ENCODE measurements at places on chromosomes 11 and 22. TPM values are rescaled to one million over a fixed set of nuclear protein-coding genes. Genes with fewer than 3 reads are reported as not detected.
A peak's percentile ranks its signal among the peaks of the same experiment; 100 is the strongest.

PCF11 gene
- 32.0 TPM for total RNA-seq

MMP10 gene
- not detected for total RNA-seq

WT1 gene
- total RNA-seq = 4.3 TPM

TYR gene
- not detected for total RNA-seq

UBQLNL gene
- total RNA-seq = not detected

ACTN3 gene
- total RNA-seq = not detected

FGF3 gene
- total RNA-seq = not detected

CHRDL2 gene
- 7.0 TPM for total RNA-seq

FOSL1 gene
- total RNA-seq = 13.7 TPM

MRGPRX4 gene
- not detected for total RNA-seq

P2RY2 gene
- 22.0 TPM for total RNA-seq

ELMOD1 gene
- total RNA-seq = not detected

ANGPTL5 gene
- total RNA-seq = 0.51 TPM

DNA sequence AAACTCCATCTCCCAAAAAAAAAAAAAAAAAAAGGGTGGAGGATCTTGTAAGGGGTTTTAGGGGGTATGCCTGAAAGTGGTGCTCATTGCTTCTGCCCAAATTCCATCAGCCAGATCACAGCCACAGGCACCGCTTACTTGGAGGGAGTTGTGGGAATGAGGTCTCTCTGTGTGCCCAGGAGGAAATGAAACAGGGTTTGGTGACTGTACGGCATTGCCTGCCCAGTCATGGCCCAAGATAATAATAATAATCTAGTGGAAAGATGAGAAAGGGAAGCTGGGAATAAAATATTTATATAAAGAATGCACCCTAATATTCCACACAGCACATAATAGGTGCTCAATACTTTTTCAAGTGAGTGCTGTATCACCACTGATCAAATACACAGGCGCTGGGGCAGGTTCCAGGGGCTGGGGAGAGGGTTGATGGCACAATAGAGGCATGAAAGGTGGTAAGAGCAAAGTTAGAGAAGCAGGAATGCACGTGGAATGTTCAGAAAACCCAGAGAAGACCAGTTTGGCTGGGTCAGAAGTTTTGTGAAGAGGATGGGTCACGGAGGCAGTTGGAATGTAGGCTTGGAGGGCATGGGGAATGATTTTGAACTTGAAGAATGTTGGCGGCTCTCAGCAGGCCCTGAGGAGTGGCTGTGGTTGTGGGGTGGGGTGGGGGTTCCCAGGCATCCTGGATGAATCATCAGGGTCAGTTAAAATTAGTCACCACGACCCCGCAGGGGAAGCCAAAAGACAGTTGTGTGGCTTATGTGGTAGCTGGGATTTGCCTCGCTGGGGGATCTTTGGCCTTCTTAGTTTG, 12.5 kb upstream of the MB start:
- DNase-seq = peak; percentile 77

- no peak for DNase-seq
Observed at GRCh38 chr11:14774721-14775120, 117.3 kb downstream of the CYP2R1 start.

DNA sequence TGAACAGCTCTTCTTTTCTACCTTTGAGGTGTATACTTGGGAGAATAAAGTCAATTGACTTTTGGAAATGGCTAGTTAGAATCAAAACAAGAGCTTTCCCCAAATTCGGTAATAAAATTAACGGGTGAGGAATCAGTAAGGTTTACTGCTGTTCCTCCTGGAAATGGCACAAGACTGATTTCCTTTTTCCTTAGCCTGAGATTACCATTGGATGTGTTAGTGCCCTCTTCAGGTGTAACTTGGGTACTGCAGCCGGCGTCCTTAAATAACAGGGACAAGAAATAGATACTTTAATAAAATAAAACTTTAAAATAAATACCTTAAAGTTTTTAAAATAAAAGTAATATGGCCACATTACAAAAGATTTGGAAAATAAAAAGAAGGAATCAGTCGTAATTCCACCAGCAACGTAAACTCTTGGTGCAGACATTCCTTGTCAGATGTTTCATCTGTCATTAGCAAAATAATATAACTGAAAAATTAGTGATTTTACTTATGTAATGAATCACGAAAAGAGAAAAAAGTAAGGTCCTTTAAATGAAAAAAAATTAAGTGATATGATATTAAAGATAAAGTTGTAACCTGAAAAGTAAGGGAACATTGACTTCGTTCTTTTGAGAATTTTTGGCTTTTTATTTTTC, 29.7 kb downstream of the ZFTA start:
- DNase-seq = peak; percentile 60

- DNase-seq = no peak
Observed at GRCh38 chr11:118064956-118065355, 11.9 kb upstream of the TMPRSS4 start.

GRCh38 chr11:45379162-45379863, 93.2 kb upstream of the SYT13 start:
- DNase-seq = no peak

DNA sequence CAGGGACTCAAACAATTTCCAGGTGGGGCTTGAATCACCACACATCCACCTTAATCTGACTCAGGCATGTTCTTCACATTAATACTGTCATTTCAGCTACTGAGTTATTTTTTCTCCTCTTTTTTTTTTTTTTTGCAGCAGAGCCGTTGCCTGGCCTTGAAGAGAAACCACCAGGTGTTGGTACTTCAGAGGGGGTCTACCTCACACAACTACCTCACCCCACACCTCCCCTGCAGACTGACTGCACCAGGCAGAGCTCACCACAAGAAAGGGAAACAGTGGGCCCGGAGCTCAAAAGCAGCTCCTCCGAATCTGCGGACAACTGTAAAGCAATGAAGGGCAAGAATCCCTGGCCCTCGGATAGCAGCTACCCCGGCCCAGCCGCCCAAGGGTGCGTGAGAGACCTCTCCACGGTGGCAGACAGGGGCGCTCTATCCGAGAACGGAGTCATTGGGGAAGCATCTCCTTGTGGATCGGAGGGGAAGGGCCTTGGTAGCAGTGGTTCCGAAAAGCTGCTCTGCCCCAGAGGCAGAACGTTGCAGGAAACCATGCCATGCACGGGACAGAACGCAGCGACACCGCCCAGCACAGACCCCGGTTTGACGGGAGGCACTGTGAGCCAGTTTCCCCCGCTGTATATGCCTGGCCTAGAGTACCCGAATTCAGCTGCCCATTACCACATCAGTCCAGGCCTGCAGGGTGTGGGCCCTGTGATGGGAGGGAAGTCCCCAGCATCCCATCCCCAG, 15.1 kb upstream of the SLC25A18 start:
- no peak for DNase-seq

GRCh38 chr11:60280412-60280811, at the start of gene MS4A4A:
TSS of gene MS4A4A (plus strand) at chr11:60280666. CDS start at chr11:60280676, 10 bp downstream.
- DNase-seq = no peak

GRCh38 chr22:30294066-30294465, 4.8 kb upstream of the CASTOR1 start:
- DNase-seq = no peak

GRCh38 chr22:35540595-35541253, at the start of gene RASD2:
TSS of gene RASD2 (plus strand) at chr22:35540831. CDS start at chr22:35546810, 5,979 bp downstream.
- DNase-seq = peak; percentile 69

GRCh38 chr11:69018924-69019323, 5.9 kb upstream of the MRGPRF start:
- DNase-seq = no peak

DNA sequence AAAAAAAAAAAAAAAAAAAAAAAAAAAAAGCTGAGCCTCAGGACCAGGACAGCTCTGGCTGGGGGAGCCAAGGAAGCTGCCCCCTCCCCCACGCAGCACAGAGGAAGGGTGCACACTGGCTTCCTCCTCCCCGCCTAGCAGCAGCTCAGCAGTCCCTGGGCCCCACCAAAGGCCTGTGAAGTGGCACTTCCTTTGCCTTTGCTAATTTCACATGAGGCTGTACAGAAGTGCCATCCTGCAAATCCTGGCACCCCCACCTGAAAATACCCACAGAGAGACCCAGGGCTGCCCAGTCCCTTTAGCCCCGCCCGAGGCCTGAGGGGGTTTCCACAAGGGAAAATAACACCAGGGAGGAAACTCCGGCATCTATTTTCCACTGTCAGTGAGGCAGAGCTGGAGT, 3.9 kb downstream of the RHOG start:
- DNase-seq = peak; percentile 73

GRCh38 chr11:114289779-114290178, 6.4 kb upstream of the NNMT start:
- no peak for DNase-seq

- DNase-seq = no peak
Observed at GRCh38 chr11:8930456-8931175, 2.1 kb downstream of the C11orf16 start.

- no peak for DNase-seq
Observed at GRCh38 chr11:109902764-109903433, 190.3 kb upstream of the ZC3H12C start.

DNA sequence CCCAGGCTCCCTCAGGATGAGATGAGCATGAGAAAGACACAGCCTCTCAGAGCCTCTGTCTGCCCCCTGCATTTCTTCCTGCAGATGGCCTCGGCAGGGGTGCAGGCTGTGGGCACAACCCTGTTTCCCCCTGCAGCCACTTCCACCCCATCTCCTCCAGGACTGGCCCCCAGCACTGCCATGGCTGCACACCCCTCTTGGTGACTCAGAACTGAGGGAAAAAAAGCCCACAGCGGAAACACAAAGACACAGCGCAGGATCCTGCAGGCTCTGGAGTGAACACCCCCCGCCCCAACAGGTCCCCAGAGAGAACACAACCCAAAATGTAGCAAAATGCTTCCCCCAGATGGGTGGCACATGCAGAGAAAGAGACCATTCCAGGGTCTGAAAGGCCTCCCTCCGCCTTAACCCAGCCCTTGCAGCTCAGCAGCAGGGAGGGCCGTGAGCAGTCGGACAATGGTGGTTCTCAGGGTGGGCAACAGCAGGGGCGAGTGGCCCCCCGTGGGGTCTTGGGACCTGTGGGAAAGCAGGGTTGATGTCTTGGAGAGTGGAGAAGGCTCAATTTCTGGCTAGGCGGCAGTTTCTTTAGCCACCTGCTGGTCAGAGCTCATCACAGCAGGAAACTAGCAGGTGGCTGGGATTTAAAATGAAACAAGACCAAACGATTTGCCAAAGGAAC, 8.0 kb downstream of the TUBGCP6 start:
- no peak for DNase-seq

DNA sequence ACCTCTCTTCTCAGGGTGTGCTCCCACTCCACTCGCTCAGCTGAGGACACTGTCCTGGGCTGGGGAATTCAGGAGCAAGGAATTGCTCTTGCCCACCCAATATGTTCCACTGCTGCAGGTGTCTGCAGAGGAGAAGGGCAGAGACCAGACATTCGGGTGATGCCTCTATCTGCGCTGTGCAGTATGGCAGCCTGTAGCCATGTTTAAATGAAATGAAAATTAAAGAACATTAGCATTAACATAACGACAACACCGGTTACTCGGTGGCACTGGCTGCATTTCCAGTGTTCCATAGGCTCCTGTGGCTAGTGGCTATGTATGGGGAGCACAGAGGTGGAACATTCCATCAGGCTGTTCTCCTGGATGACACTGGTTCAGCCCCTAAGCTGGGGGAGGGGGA, 104.4 kb downstream of the NECTIN1 start:
- no peak for DNase-seq

DNA sequence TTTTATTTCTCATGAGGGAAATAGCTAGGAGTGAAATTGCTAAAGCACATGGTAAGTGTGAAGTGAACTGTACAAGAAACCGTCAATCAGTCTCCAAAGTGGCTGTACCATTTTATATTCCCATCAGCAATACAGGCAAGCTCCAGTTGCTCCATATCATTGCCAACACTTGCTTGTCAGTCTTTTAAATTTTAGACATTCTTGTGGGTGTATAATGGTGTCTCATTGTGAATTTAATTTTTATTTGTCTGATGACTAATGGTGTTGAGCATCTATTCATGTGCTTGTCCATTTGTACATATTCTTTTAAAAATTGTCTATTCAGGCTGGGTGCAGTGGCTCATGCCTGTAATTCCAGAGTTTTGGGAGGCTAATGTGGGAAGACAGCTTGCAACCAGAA, 34.1 kb upstream of the SMCO4 start:
- no peak for DNase-seq

DNA sequence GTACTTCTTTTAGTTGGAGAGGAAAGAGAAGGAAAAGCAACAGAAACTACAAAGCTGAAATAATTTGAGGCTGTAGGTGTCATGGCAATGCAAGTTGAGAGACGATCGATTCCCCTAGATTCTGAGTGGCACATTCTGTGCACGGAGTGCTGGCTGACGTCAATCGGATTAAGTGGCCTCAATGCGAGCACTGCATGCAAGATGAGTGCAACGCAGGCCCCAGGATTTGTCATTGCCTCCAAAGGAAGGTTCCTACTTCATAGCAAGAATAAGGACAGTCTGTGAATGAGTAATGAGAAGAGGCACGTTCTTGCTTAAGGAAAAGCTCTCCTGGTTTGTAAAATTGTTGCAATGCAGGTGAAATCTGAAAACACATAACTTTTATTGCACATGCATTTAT, 892.4 kb downstream of the KCNA4 start:
- DNase-seq = no peak

DNA sequence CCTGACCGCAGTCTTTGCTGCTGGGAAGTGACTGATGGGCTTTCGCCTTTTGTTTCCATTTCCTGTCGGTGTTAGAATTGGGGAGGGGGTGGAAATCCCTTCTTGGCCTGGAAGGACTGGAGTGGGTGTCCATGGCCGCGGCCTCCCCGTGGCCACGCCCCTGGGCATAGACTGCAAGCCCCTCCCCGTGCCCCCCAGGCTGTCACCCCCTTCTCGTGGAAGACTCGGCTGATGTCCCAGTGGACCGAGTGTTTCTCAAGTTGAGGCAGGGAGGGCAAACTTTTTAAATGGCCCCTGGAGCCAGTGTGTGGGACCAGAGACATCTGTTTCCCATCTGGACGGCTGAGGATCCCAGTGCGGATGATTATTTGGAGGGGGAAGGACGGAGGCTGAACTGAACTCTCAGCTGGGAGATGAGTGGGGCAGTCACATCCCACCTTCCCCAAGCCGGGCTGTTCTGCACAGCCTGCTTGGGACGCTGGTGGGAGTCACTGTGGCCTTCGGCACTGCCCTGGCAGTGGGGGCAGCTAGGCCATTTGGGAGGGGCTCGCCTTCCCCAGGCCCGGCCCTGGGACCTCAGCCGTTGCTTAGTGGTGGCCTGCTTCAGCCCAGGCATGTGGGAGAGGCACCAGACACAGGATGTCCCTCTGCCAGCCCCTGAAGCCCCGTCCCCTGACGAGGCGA, 1.6 kb downstream of the CD81 start:
- peak; percentile 79 for DNase-seq

- DNase-seq = no peak
Observed at GRCh38 chr11:86047275-86047991, 21.5 kb downstream of the PICALM start.

- DNase-seq = no peak
Observed at GRCh38 chr22:32531228-32531627, 56.6 kb downstream of the FBXO7 start.

- DNase-seq = peak; percentile 87
Observed at GRCh38 chr11:74462009-74462408, 5.3 kb downstream of the KCNE3 start.

- no peak for DNase-seq
Observed at GRCh38 chr11:68773521-68774193, 22.3 kb upstream of the TESMIN start.

DNA sequence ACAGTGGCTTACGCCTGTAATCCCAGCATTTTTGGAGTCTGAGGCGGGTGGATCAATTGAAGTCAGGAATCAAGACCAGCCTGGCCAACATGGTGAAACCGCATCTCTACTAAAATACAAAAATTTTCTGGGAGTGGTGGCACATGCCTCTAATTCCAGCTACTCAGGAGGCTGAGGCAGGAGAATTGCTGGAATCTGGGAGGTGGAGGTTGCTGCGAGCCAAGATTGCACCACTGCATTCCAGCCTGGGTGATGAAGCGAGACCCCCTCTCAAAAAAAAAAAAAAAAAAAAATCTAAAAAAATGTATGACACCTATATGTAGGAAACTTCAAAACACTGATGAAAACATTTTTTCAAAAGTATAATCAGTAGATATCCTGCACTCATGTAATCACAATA, 242.7 kb upstream of the CHORDC1 start:
- no peak for DNase-seq
